ENCODE measurements at places on chromosomes 5 and 9.
A peak's percentile ranks its signal among the peaks of the same experiment; 100 is the strongest.

DNA sequence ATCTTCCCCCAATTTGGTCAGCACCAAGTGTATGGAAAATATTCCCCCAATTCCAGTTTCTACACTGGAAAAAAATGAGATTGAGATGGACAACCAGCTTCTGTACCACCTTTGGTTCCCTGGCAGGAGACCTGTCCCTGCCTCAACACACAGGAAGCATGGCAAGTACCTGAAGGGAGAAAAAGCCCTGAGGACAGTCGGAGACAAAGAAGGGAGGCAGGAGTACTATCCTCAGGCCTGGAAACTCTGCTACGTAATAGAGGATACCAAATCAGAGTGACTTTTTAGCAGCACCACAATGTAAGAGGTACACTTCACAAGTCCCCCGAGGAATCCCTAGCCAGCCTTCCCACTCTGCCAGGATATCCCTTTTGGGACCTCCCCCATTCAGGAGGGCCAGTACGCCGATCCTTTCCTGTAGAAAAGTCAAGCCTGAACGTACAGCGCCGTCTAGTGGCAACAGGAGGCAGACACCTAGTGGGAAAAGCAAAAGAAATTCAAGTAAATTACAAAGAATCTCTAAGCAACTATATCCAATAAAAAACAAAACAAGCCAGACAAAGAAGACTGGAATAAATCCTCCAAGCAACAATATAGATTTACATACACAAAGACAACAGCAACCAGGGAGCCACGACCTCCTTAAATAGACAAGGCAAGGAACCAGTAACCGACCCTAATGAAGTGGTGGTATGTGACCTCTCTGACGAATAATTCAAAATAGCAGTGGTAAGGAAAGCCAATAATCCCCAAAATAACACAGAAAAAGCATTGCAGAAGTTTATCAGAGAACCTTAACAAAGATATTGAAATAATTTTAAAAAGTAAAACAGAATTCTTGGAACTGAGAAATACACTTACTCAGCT is 63.3 kb upstream of the SLCO6A1 start:
- no peak for DNase-seq

DNA sequence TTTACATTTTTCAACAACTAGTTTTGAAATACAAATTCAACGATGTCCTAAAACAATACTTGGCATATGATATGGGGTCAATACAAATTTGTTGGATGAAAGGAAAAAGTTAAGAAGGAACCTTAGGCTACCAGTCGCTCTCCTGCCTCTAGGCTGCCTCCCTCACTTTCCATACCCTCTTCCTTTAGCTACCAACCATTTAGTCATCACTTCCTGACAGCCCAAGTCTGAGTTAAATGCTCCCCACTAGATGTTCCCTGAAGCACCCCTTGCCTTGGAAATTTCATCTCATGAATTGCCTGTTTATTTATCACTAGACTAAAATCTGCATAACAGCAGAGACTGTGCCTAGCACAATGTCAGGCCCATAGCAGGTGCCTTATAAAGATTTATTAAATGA is 2.7 kb upstream of the LARS1 start:
- no peak for DNase-seq

GRCh38 chr9:97848480-97849237 is 4.4 kb upstream of the FOXE1 start:
- peak; percentile 19 for DNase-seq

GRCh38 chr5:97998941-97999340 is 774.5 kb upstream of the RGMB start:
- DNase-seq: no peak

DNA sequence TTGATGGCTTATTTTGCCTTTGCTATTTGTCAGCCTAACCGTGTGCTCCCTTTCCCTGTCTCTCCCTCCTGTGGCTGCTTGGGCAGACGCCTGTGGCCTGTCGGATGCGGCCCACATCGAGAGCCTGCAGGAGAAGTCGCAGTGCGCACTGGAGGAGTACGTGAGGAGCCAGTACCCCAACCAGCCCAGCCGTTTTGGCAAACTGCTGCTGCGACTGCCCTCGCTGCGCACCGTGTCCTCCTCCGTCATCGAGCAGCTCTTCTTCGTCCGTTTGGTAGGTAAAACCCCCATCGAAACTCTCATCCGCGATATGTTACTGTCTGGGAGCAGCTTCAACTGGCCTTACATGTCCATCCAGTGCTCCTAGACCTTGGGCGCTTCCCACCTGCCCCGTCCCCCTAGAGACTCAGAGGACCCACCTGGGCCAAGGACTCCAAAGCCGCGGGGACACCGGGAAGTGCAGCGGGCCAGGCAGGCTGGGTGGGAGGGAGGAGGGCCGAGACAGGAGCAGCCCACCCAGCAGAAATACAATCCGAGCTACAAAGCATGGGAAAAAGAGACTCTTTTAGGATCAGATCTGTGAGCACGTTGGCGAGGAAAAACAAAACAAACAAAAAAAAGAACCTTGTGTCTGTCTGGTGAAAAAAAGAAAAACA is 10.6 kb downstream of the NR2F1 start:
- DNase-seq: no peak

- peak; percentile 16 for DNase-seq
These were observed 1.3 kb downstream of the MACIR start for GRCh38 chr5:103259705-103260355.
